Stimulated activated CD8-positive, alpha-beta memory T cell treated with anti-CD3 and anti-CD28 coated beads, Interleukin-15, amount 100 ng/mL, for 4 hours (primary cell): ENCODE measurements at places on chromosomes 7 and 10.

DNA sequence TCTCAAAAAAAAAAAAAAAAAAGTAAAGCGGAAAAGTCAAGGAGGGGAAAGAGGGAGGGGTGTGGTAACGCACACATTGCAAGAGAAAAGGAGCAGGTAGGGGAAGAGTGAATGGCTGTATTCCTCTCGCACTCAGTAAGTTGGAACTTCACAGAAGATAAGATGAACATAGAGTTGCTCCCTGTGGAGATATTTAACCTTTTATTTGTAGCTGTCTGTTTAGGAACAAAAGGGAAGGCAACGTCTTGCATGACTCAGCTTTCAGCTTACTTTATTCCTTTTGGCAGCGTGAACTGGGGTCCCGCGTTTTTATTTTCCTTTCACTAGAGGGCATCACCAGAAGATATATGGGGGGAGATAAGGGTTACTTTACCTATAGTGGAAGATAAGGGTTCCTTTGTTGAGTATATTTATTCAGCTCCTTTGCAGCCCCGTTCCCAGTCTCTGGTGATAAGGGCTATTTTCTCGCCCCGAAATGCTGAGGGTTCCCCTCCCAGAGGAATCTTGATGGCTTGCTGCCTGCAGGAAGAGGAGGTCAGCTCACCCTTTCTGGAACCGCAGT lies 78.5 kb downstream of the APBB1IP start:
- no peak for DNase-seq

- no peak for DNase-seq
Observed at GRCh38 chr10:71487726-71488125, 91.0 kb downstream of the CDH23 start.

GRCh38 chr10:130933008-130933390 lies 378.5 kb downstream of the TCERG1L start:
- no peak for DNase-seq

DNA sequence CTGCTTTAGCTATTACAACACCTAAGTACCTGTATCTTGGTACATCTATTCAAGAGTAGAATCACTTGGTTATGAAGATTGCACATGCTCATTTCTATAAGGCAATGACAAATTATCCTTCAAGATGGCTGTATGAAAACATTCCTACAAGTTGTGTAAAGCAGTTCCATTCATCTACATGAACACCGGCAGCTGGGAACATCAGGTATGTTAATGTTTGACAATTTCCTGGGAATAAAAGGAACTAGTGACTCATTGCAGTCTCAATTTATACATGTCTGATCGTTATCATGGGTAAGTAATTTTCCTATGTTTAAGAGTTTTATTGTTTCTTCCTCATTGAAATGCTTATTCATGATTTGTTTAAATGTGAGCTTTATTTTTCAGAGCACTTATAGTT lies 203.2 kb upstream of the SEMA3E start:
- DNase-seq = no peak

DNA sequence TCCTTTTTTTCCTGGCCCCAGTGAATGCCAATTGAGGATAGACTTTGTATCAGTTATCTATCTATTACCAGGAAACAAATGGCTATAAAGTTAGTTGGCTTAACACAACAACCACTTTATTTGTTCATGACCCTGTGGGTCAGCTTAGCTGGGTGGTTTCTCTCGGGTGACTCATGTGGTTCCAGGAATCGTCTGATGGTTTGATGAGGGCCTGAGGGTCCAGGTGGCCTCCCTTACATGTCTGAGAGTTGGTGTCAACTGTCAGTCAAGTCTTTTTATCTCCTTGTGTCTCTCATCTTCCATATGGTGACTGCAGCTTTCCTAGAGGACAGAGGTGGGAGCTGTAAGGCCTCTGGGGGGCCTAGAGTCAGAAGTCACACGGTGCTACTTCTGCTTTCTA lies 15.3 kb upstream of the MAPK8 start:
- no peak for DNase-seq
